ENCODE measurements at places on chromosomes 11 and 22.

GRCh38 chr22:19356708-19357269 is 65.3 kb upstream of the CLTCL1 start:
- DNase-seq = no peak

- no peak for DNase-seq
Observed at GRCh38 chr22:21791635-21792625, 56.3 kb upstream of the YPEL1 start.

- DNase-seq = no peak
Observed at GRCh38 chr22:43433451-43434274, 21.8 kb downstream of the MPPED1 start.

- no peak for DNase-seq
Observed at GRCh38 chr11:76892306-76892705, 31.6 kb downstream of the ACER3 start.

DNA sequence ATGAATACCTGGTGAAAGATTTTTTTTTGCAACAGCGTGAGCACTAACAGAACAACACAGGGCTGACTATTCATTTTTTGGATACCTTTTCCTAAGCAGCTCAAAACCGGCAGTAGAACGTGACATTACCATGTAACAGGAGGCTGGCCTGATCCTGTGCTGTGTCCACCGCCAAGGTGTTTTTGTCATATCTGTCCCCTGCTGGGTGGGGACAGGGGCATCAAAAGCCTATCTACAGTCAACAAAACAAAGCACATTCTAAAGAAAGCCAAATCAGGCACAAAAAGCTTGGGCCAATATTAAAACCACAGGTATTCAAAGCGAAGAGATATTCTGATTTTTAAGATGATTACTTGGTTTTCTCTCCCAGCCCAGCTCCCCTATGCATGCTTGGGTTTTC is 151.2 kb downstream of the LRRC4C start:
- no peak for DNase-seq

DNA sequence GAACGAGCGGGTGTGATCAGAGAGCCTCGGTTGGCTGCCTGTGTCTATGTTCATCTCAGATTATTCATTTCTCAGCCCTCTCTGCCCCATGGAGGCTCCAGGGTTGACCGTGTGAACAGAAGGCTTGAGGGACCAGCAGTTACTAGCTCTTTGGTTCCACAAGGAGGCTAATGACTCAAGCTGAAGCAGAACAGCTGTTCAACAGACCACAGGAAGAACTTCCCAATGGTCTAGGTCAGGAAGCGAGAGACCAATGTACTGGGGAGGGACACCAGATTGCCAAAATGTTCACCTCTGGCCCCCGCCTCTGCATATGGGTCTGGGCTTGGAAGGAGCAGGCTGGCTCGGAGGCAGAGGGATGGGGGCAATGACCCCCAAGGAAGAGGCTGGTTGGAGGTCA is 14.7 kb upstream of the PDE2A start:
- no peak for DNase-seq

DNA sequence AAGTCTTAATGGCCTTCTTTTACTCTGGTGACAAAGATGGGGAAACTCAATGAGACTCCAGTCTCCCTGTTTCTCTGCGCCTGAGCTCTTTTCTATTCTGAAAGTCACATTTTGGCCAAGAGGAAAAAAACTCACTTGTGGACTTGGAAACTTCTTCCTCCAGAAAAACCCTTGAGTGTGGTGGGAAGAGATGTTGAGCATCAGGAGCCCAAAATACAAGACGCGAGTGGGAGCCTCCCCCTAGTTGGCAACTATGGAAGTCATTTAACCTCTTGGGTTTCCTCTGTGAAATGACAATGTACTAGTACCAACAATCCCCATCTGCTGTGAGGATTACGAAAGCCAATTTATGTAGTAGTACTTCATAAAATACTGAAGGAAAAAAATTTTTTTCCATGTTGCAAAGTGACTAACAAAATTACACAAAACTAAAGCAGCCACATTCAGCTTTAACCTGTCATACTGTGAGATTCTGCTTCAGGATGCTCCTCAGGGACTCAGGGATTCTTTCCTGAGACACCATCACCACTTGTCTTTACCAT is 524 bp upstream of the SLC25A17 start:
- DNase-seq = peak; percentile 34

- peak; percentile 53 for DNase-seq
Observed at GRCh38 chr22:33922349-33922681, 2.0 kb upstream of the LARGE1 start.

- peak; percentile 63 for DNase-seq
Observed at GRCh38 chr11:7348432-7349304, 97.0 kb downstream of the SYT9 start.

DNA sequence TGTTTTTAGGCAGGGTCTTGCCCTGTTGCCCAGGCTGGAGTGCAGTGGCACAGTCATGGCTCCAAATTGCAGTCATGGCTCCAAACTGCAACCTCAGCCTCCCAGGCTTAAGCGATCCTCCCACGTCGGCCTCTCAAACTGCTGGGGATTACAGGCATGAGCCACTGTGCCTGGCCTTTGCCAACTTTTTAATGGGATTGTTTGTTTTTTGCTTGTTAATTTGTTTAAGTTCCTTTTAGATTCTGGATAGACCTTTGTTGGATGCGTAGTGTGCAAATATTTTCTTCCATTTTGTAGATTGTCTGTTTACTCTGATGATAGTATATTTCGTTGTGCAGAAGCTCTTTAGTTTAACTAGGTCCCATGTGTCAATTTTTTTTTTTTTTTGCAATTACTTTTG is 10.0 kb upstream of the SCGB1D1 start:
- DNase-seq = no peak

- DNase-seq = no peak
Observed at GRCh38 chr22:37967147-37967546, 13.6 kb downstream of the POLR2F start.

DNA sequence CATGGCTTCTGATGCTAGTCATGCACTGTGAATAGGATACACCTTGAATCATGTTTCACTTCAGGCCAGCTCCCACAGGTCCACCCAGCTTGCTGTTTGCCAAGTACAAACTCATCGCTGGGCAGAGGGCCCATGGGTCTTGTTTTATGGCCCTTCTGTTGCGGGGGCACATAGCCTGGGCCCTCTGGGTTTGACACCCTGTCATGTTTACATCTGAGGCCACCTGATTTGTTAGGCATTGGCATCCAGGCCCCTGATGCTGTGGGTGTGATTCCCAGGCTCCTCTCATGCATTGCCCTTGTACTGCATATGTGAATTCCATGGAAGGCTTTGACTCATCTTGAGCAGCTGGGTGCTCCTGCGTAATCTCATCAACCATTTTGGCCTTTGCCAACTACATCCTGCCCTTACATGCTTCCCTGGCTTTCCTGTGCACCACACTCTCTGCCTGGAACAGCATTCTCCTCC is 32.6 kb downstream of the PPFIBP2 start:
- no peak for DNase-seq

GRCh38 chr11:1889224-1889930 is 2.3 kb downstream of the PRR33 start:
- DNase-seq = no peak

- no peak for DNase-seq
Observed at GRCh38 chr11:112734207-112734606, 227.0 kb upstream of the NCAM1 start.

DNA sequence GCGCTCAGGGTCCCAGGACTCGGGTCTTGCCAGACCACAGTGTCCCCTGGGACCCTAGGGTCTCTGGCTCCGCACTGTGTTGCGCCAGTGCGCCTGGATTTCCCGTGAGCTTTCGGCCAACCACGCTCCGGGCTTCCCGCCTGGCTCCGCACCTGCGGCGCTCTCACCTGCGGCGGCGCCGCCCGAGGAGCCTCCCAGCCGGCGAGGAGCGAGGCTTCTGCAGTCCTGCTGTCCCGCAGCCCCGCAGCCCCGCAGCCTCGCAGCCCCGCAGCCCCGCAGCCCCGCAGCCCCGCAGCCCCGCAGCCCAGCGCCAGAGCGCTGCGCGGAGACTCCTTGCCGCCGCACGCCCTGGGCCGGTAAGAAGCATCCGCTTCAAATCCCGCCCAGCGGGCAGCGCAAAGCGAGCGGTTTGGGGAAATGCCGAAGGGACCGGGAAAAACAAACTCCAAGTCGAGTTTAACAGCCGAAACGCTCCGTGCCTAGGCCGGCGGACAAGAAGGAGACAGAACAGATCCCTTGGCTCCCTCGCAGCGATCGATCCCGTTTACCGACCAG is 939 bp downstream of the ALX4 start:
- DNase-seq = no peak

DNA sequence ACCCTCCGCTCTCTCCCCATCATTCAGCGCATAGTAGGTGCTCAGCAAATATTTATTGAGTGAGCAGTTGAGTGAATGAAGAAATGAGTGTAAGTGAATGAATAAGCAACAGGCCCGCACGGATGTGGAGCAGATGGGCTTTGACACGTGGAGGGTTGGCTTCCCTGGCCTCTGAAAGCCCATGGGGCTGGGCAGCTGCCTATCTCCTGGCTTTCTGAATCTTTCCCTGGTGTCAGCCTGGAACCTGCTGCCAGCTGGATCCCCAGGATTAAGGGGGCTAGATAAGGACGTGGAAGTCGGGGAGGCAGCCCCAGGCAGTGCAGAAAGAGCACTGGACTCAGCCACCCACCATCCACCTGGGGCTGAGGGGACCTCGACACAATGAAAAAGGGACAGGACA is 12.6 kb downstream of the IL2RB start:
- DNase-seq = no peak

GRCh38 chr11:128714123-128714522 is 20.3 kb downstream of the FLI1 start:
- no peak for DNase-seq

- DNase-seq = no peak
Observed at GRCh38 chr11:19676475-19677380, 35.9 kb upstream of the NAV2 start.

GRCh38 chr11:110093407-110094297 is 460 bp downstream of the ZC3H12C start:
- DNase-seq = peak; percentile 77

GRCh38 chr11:5684036-5684645 is 733 bp downstream of the TRIM5 start:
- DNase-seq = no peak

DNA sequence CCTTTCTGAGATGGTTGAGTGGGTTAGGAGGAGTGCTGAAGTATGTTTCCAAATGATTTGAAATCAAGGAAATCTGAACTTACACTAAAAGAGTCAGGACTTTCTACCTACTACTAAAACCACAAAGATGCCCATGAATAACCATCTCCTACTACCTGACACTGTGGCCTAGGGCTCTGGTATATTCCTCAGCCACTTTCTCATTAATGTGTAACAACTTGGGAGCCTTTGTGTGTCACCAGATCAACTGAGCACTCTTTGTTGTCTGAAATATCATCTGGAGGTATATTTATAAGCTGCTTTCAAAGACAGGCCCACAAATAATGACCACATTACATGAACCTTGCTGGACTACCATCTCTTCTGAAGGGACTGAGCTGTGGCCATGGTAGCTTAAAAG is 43.9 kb downstream of the RELT start:
- no peak for DNase-seq

DNA sequence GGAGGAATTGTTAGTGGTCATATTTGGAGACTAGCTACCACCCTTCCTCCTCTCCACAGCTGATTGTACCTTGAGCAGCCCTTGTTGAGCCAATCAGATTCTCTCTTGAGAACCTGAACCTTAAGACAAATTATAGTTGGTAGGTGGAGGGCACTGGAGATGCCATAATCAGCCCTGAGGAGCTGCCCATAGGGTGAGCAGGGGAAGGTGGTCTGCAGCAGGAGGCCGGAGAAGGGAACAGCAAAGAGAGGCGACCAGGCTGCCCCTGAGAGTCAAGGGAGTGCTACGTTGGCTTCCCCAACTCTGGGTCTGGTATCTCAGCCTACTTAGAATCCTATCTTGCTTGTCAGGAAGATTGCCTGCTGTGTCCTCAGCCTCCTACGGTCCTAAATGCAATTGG is 2.7 kb upstream of the SDF2L1 start:
- no peak for DNase-seq

- peak; percentile 62 for DNase-seq
Observed at GRCh38 chr11:8092587-8093424, 11.8 kb downstream of the TUB start.

DNA sequence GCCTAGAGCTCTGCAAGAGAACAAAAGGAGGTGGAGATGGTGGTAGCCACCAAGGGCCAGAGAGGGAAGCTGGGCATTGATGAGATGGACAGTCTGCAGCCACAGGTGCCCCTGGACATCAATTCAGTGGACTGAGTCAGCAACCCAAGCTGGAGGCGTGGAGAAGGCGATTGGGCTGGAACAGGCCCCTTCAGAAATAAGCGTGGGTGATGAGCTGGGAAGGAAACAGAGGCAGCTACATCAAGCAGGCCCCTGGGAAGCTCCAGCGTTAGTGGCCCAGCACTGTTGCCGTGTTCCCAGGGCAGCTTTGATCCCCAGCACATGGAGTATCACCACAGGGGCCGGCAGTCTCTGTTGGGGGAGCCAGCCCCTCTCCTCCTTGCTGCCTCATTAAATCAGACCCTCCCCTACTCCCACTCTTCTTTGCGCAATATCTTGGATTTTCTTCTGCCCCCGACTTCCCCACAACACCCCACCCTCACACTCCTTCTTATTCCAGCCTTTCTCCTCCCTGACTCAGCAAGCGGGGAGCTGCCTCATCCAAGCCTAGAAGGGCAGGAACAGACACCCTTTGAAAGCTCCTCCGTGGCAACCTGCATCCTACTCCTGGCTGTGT is 31.7 kb upstream of the OAF start:
- no peak for DNase-seq

- no peak for DNase-seq
Observed at GRCh38 chr22:41238570-41239442, 1.9 kb downstream of the CHADL start.

GRCh38 chr22:19483481-19484244 is 3.9 kb downstream of the CDC45 start:
- DNase-seq = no peak

- peak; percentile 53 for DNase-seq
Observed at GRCh38 chr22:43273902-43274484, 69.2 kb downstream of the SCUBE1 start.

GRCh38 chr22:25623310-25623734 is 58.8 kb downstream of the GRK3 start:
- DNase-seq = no peak

GRCh38 chr22:40950962-40951794 is at the start of gene RBX1:
TSS of gene RBX1 (plus strand) at chr22:40951378. CDS start at chr22:40951399, 21 bp downstream.
- DNase-seq = peak; percentile 94

DNA sequence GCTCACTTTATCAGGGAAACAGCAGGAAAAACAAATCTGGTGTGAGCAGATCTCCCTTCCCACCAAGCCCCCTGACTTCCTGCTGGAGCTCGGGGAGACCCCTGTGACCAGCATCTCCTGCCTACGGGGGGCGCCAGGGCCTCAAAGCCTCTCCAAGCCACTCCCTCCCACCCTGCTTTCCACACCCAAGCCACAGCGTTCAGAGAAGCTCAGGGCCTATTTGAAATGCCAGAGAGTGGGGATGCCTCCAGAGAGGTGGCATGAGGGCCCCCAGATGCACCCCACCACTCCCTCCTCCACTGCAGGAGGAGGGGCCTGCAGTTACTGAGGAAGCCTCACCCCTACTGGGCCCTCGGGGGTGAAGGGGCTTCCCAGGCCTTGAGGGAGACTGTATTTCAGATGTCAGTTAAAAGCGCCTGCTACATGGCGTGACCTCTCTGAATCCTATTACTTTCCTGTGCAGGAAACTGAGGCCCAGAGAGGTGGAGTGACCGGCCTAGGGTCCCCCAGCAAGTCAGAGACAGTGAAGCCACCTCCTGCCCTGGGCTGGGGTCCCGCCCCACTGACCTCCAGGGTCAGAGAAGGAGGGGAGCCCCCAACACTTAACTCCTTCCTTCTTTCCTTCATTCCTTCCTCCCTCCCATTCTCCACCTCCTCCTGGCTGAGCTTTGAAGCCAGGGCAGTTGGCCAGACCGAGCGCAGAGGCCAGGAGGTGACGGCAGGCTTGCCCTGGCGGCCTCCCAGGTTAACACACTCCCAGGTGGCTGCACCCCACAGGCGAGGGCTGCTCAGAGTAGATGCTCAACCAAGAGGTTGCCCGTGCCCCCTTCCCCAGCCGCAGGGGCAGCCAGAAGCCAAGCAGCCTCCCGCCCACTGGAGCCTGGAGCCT is 6.0 kb upstream of the CDKN1C start:
- DNase-seq = no peak

Measured in NCI-H1105 treated with DMSO at 0.1 percent for 48 hours (cell line).